NCI-H1694 (cell line): ENCODE measurements at places on chromosomes 13 and 19.
A peak's percentile ranks its signal among the peaks of the same experiment; 100 is the strongest.

GRCh38 chr19:55591555-55591954 is 7.8 kb downstream of the FIZ1 start:
- DNase-seq: no peak

DNA sequence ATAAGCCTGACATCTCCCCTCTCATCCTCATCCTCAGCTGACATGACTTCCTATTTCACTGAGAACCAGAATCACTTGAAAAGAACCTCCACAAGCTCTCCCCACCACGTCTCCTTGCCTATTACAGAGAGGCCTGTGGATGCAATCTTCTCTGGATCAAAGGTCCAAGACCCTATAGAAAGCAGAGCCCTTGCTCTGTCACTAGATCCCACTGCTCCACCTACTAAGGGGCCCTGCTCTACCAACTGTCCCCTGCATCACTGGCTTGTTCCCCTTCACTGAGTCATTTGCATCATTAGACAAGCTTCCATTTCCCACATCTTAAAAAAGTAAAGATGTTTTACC is 40.8 kb downstream of the RCBTB2 start:
- no peak for DNase-seq

GRCh38 chr13:37014609-37015008 is 14.0 kb downstream of the EXOSC8 start:
- no peak for DNase-seq

- no peak for DNase-seq
These were observed 36.6 kb downstream of the CCDC169 start for GRCh38 chr13:36261011-36261410.

- DNase-seq: peak; percentile 97
These were observed 2.5 kb downstream of the DBP start for GRCh38 chr19:48634424-48635262.

GRCh38 chr19:5827891-5828660 is 11.4 kb downstream of the FUT6 start:
- no peak for DNase-seq

GRCh38 chr13:74683411-74683810 is 549.2 kb upstream of the KLF12 start:
- no peak for DNase-seq

- DNase-seq: no peak
These were observed 33.4 kb upstream of the GPR183 start for GRCh38 chr13:99340638-99341037.

DNA sequence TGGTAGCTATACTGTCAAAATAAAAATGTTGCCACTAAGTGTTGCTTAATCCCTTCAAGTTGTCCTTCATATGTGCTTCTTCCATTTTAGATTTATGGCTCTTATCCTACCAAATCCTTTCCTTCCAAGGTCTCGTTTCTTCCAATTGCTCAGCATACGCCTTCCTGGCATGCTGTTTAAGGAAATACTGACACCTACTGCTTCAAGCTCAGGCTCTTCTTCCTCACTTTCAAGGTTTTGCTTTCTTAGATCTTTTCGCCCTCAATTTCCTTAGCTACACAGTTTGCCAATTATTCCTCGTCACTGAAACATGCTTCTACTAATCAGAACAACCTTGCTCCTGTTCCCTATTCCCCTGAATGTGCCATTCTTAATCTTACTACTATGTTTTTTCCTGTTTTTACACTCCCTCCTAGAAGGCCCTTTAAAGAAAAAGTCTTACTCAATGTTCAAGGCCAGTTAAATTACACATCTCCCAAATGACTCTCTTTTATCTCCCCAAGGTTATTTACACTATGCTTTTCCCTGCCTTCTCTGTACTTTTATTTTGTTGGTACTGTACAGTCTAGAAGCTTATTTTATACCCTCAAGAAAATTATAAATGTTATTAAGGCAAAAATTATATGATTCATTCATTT is 343.1 kb downstream of the MZT1 start:
- no peak for DNase-seq

DNA sequence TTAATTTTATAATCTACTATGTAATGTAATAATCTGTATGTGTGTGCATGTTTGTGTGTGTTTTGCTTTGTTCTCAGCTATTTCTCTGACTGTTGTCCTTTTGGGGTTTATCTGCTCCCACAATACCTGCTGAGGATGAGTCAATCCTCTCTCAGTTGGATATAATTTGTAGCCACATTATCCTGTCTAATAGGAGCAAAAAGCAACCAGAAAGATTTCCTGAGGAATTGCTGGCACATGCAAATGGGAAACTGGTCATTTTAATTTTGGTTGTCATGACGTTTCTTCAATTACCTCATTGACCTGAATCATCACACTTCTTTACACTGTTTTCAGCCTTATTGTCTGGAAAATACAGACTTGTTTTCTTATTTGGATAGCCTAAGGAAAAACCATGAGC is 488.4 kb downstream of the KLF5 start:
- DNase-seq: no peak

DNA sequence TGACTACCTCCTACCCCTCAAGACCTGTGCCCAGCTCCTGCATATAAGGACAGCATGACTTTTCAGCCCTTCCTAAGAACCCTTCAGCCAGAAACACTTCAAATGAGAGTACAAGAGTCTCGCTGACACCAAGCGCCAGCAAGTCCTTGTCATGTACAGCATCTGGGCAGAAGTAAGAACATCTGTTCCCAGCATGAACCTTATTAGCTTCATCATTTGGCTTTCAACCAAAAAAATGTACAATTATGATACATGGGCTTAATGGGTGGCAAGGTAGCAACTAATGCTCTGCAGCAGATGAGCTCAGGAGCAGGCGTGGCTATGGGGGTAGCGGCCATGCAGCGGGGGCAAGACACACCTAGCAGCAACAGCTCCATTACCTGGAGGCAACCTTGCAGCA is 487.6 kb downstream of the COG6 start:
- DNase-seq: peak; percentile 92

DNA sequence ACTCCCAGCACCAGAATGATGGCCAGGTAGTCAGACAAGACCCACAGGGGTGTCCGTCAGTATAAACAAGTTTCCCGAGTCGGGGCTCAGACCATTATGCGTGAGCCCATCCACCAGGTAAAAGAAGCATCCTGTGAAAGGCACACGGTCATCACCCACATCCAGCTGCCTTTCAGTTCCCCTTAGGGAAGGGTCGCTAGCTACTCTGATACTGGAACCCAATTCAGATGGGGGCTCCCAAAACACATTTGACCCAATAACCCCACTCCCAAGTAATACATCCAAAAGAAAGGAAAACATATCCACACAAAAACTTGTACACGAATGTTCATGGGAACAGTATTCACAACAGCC is 66.8 kb downstream of the STK24 start:
- DNase-seq: no peak

- DNase-seq: no peak
These were observed 5.3 kb upstream of the KLK12 start for GRCh38 chr19:51040151-51040550.

DNA sequence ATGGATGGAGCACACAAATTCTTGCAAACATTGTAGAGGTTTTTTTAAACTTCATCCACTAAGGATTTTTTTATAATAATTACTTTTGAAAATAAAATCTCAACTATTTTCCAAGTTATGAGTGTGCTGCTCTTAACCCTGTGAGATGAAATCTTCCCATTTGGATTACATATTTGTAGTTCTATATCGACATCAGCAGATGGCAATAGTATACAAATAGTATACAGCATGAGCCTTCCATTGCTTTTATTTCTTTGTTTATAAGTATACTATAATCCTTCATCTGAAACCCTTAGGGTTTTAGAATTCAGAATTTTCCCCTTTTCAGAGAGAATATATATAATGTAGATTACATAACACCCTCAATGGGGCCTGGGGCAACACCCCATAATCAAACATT is 70.5 kb downstream of the GJA3 start:
- DNase-seq: no peak

- DNase-seq: no peak
These were observed 7.8 kb downstream of the PNMA8A start for GRCh38 chr19:46463516-46463915.

- no peak for DNase-seq
These were observed 53.1 kb downstream of the MICU2 start for GRCh38 chr13:21550918-21551317.

DNA sequence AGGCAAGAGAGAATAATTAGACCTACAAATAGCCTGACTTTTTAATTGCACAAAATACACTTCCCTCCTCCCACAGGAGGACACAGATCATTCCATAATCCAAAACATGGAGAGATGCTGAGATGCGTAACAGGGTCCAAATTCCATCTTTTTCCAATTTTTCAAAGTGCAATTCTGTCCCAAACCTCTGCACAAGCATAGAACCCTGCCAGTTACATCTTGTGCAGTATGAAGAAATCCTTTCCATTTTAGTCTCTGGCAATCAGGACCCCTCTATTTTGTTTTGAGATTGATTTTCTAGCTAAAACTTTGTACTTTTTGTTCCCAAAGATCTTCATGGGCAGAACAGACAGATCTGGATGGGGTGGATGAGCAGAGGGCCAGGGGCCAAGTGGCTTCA is 209.2 kb downstream of the B3GLCT start:
- no peak for DNase-seq

- no peak for DNase-seq
These were observed 504.2 kb downstream of the GPC6 start for GRCh38 chr13:93730780-93731179.
